Stimulated activated CD4-positive, alpha-beta T cell treated with anti-CD3 and anti-CD28 coated beads, Interleukin-15, amount 100 ng/mL, for 24 hours (primary cell): ENCODE measurements at places on chromosomes 1 and 21.
A peak's percentile ranks its signal among the peaks of the same experiment; 100 is the strongest.

- DNase-seq = no peak
Measured at GRCh38 chr21:44370786-44371410, 17.5 kb downstream of the TRPM2 start.

GRCh38 chr1:15123270-15123669, 30.3 kb upstream of the TMEM51 start:
- no peak for DNase-seq

DNA sequence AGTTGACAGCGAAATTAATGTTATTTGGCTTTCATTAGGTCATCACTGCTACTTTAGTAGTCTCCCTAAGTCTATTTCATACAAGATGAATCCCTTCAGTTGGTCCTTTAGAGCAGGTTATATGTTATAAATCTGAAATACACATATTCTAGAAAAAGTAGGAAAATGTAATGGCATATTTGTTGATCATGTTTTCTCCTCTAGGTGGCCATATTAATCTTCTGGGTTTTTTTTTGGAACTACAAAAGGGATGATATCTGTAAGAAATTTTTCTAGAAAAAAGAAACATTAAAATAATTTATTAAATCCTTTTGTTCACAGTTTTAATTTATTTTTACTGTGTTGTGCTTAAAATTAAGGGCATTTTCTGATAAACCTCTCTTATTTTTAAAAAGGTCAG, 87.9 kb downstream of the SYT14 start:
- no peak for DNase-seq

GRCh38 chr1:246572785-246573184, 6.5 kb downstream of the CNST start:
- no peak for DNase-seq

DNA sequence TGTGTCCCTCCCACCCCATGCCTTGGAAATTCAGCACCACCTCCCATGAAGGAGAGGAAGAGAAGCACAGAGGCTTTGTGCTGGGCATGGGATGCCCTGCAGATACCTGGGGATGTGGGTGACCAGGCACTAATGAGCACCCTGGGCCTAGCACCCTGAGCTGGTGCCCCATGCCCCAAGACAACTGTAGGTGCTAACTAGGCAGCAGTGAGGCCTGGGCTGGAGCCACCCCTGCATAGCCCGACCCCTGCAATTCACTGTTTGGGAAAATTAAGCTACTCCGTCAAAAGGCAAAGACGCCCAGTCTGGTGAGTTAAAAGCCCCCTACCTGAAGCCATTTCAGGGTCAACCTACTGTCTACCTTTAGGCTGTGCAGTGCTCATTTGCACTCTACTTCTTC, 5.4 kb downstream of the KCNA2 start:
- DNase-seq = no peak

DNA sequence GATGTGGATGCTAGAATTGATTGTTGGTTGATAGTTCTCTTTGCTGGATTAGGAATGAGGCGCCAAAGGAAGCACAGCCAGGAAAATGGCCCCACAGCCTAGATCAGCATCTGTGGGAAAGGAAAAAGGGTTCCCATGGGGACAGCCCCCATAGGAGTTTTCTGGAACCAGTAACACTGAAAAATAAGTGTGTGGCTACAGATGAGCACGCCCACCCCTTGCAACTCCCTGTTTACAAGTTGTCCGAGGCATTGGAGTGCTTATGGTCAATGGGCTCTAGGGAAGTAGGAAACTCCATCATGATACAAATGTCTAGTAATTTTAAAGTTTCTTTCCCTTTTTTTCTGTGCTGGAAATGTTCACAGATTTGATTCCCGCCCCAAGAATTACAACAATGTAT, 23.8 kb upstream of the UBE2U start:
- DNase-seq = no peak

DNA sequence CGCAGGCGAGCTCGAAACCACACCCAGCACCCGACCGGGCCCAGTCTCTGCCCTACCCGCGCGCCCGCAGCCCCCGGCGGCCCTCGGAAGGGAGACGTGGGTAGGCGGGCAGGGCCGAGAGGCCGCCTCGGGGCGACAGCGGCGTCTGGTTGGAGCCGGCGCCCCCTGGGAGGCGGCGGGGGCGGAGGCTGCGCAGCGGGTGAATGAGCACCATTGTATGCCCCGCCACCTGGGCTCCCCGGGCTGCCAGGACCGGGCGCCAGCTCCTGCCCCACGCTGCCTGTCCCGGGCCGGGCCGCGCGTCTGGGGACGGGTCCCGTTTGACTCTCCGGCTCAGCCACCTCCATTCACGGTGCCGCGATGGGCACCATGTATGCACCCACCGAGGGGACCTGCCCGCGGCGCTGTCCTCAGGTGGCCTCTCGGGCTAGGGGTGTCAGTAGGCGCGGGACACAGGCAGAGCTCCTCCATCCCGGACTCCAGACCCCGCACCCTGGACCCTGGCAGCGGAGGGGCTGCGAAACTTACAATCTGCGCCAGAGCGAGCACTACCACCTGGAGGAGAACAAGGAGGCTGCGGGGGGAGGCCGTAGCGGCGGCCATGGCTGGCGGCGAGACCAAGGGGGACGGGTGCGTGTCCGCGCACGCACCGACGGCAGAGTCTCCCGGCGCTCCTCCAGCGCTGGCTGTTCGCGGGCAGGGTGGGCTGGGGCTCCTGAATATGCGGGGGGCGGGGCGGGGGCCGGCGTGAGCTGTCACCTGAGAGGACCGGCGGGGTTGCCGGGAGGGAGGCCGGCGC, at the start of gene COL9A2:
Gene COL9A2 (minus strand): TSS at position 692 of the 799 bp plus-strand sequence. CDS start 89 bp downstream, at position 603.
- peak; percentile 70 for DNase-seq

DNA sequence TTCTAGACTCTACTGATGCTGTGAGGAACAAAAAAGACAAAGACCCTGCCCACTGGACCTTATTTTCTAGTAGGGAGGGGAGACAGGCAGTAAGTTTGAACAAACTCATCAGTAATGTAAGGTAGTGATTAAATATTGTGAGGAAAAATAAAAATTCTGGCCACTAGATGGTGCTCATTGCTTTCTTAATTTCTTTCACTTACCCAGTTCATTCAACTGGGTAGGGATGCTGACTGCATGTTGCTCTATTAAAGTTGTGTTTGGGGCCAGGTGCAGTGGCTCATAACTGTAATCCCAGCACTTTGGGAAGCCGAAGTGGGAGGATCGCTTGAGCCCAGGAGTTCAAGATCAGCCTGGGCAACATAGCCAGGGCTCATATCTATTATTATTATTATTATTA, 6.3 kb upstream of the KYAT3 start:
- DNase-seq = no peak

- DNase-seq = no peak
Measured at GRCh38 chr1:18409609-18410237, 71.0 kb upstream of the KLHDC7A start.

- DNase-seq = no peak
Measured at GRCh38 chr1:41344708-41345159, 16.5 kb upstream of the FOXO6 start.

DNA sequence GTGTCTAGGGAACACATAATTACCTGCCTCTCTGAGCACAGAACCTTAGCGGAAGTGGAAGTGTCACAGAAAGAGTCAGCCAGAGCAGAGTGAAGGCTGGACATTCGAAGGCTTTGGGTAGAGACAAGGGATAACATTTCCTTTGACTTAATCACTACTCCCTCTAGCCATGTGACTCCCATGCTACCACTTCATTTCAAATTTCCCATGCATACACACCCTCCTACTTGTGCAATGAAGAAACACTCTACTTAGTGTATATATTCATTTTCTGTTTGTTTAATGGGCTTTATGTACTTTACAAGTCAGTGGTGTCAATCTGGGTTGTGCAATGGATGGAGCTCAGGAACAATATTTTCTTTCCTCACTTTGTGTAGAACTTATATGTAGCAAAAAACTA, 6.9 kb downstream of the ANKRD35 start:
- DNase-seq = no peak

GRCh38 chr1:29849038-29849750, 612.9 kb downstream of the PTPRU start:
- DNase-seq = peak; percentile 58

- no peak for DNase-seq
Measured at GRCh38 chr1:152394151-152394550, 19.9 kb downstream of the CRNN start.

GRCh38 chr1:23210351-23210785, 6.9 kb downstream of the HTR1D start:
- DNase-seq = peak; percentile 4

- DNase-seq = peak; percentile 37
Measured at GRCh38 chr1:151282883-151283725, 1.0 kb downstream of the ZNF687 start.

DNA sequence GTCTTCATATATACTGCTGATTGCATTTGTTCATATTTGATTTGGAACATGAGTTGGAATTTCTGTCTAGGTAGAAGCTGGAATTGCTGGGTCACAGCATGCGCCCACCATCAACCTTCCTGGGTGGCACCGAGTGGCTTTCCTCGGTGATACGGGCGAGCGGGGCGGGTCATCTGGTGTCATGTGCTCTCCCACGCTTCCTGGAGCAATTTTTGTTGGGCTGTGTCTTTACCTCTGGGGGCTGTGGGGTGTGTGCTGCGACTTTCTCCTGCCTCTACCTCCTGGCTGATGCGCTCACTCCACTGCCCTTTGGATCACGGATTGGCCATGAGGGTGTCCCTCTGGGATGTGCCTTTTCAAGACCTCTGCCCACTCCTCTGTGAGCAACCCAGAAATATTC, 108.7 kb upstream of the COL6A1 start:
- DNase-seq = no peak

DNA sequence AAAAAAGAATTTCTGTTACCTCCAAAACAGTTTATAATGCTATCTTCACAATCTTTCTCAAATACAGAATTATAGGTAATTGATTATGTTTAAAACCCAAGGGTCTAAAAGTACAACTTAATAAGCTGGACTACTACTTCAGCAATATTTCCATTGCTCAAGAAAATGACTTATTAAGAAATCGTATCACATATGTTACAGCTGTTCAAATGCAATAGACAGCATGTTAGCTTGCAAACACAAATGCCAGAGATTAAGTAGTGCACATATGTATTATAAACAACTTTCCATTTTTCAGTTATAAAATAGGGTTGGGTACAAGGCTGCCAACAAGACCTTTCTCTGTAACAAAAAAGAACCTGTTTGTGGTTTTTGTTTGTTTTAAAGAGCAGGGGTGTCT, 211.0 kb upstream of the DMRTA2 start:
- DNase-seq = no peak

DNA sequence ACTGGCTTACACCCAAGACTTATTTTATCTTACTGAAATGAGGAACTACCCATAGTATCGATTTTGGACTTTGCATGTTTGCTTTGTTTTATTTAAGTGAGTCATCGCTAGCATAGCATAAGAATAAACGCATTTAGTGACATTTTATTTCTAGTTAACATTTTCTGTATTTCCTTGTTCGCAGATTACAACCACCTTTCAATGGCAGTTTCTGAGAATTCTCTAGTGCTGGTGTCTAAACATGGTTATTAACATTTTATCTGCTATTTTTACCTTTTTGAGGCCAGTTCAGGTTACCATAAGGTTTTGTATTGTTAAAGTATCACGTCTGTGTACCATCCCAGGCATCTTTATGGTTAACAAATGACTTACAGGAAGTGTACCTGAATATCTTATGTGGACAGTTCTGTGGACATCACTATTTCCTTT, 24.5 kb downstream of the EEIG2 start:
- DNase-seq = no peak

GRCh38 chr1:47766832-47767740, 230.1 kb downstream of the TRABD2B start:
- no peak for DNase-seq

GRCh38 chr1:152546704-152547103, 19.9 kb downstream of the LCE3E start:
- DNase-seq = no peak

DNA sequence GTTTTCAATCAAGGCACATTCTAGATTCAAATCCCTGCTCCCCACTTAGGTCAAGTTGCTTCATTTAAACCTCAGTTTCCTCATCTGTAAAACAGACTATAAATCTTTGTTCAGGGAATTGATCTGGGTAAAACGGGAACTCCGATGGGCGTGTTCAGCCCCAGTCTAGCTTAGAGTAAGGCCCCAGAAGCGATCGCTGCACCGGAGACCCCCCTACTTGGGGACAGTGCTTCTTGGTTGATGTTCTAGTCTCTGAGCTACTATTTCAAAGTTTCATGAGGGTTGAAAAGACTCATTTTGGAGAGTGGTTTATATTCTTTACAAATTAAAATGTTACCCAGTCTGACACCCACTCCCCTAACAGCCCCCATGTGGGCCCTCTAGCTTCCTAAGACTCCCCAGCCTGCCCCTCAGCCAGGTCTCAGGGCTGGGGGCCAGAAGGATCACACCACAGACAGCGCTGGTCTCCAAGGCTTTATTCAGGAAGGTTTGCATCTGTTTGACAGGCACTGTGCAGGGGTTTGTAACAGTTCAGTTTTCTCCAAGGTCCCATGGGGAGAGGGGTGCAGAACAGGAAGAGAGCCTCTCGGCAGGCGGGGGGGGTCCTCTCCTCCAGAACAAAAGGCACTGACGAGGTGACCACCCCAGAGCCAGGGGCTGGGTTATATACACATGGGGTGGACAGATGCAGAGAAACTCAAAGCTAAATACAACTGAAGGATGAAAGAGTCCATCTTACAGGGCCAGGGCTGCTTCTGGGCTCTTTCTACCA, 82.9 kb downstream of the STUM start:
- no peak for DNase-seq

- DNase-seq = no peak
Measured at GRCh38 chr21:33869873-33870272, 45.7 kb downstream of the ATP5PO start.

DNA sequence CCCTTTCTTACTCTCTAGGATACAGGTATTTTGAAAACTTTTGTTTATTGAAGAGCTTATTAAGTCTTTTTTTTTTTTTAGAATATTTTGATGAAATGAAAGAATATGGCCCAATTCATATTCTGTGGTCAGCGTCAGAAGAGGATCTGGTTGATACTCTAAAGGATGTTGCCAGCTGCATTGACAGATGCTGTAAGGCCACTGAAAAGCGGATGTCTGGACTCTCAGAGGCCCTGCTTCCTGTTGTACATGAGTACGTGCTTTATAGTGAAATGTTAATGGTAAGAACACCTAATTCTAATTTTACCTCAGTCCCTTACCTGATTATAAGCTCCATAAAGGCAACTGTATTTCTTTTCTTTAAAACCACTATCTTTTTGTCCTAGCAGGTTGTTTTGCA, 37.1 kb downstream of the SNX7 start:
- DNase-seq = no peak

- no peak for DNase-seq
Measured at GRCh38 chr21:40796464-40796863, 50.5 kb downstream of the DSCAM start.

- no peak for DNase-seq
Measured at GRCh38 chr1:39415553-39415952, 75.9 kb upstream of the BMP8A start.
